Large intestine (tissue), 12 donors: ENCODE measurements at places on chromosomes 2 and 18.

GRCh38 chr2:174635776-174636404, 38.3 kb upstream of the WIPF1 start:
- H3K4me1 ChIP-seq = peaks cover 12% of the 10 kb centered on the region
- no peaks in the 10 kb centered on the region for H3K36me3 ChIP-seq
- no peak overlapping the region for H3K4me3 ChIP-seq
- H3K27me3 ChIP-seq = no peaks in the 10 kb centered on the region

GRCh38 chr18:48397021-48397420, 12.2 kb downstream of the ZBTB7C start:
- no peak overlapping the region for H3K4me3 ChIP-seq
- no peak overlapping the region for H3K27ac ChIP-seq
- H3K4me1 ChIP-seq = no peaks in the 10 kb centered on the region
- no peak for DNase-seq
- peaks cover 45% of the 10 kb centered on the region for H3K27me3 ChIP-seq

DNA sequence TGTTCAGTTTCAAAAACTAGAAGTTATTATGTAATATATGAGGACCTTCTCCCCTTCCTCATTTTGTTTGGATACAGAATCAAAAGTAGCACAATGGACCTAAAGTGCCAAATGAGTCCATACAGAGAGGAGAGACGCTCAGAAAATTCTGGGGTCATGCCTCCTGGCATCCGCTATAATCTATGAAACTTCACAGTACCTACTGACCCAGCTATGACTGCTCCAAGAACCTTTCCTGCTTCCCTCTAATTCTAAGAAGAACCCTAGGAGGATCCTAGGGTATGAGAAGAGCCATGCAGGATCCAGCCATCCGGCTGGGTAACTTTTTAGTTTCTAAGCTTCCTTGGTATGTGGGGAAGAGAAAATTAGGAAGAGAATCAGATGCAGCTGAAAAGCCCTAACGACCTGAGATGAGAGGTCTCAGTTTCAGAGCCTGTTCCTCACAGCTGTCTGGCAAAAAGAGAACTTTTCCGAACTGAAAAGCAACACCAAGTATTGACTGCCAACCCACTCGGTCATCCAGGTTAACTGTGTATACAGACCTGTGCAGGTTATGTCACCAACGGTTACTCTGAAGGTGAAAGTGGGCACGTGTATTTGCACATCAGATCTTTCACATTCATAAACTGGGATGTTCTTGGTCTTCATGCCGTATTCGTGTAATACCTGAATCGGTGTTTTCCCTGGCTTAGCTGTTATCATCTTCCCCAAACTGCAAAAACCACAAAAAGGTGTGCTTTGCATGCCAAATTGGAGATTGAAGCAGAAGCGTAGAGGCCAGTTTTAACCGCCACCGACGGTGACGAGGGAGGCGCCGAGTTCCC, 1.1 kb downstream of the PRKRA start:
- peaks cover 2% of the 10 kb centered on the region for H3K27me3 ChIP-seq
- peak overlapping the region; percentile 50 for H3K4me3 ChIP-seq
- peak; percentile 11 for DNase-seq
- H3K4me1 ChIP-seq = peaks cover 11% of the 10 kb centered on the region
- H3K27ac ChIP-seq = peak overlapping the region; percentile 100
- peaks cover 27% of the 10 kb centered on the region for H3K36me3 ChIP-seq

- no peak overlapping the region for H3K4me3 ChIP-seq
- peaks cover 4% of the 10 kb centered on the region for H3K36me3 ChIP-seq
- H3K4me1 ChIP-seq = peaks cover 2% of the 10 kb centered on the region
- H3K27ac ChIP-seq = no peak overlapping the region
Measured at GRCh38 chr2:69554981-69555380, 88.6 kb downstream of the AAK1 start.

DNA sequence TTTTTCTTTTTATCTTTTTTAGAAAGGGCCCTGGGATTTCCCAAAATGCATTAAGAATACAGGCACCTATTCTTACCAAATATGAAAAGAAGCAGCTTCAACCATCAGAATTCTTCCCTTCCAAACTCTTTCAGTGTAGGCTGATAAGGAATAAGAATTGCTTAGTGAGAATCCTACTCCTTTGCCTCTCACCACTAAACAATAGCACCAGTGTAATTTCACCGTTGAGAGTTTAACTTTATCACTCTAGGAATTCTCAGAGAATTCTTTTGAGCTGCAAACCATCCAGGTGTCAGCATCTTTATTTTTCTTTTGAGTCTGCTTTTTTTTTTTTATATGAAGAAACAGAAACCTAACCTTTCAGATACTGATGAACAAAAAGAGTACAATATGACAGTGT, 194.9 kb downstream of the RIT2 start:
- no peak overlapping the region for H3K27ac ChIP-seq
- no peaks in the 10 kb centered on the region for H3K4me1 ChIP-seq
- DNase-seq = no peak
- no peak overlapping the region for H3K4me3 ChIP-seq
- no peaks in the 10 kb centered on the region for H3K27me3 ChIP-seq
- H3K36me3 ChIP-seq = no peaks in the 10 kb centered on the region
